SK-N-SH (cell line): ENCODE measurements at places on chromosomes 11 and 22. TPM values are rescaled to one million over a fixed set of nuclear protein-coding genes. Genes with fewer than 3 reads are reported as not detected.

Gene OR8D1
- not detected in 2 replicates for polyA plus RNA-seq

Gene E2F8
- polyA plus RNA-seq, result 2.5 and 2.7 TPM in 2 replicates

Gene OOSP3
- polyA plus RNA-seq, result not detected in 2 replicates

Gene SEPTIN5
- polyA plus RNA-seq, result 10.4 and 14.0 TPM in 2 replicates

Gene VPREB1
- polyA plus RNA-seq, result not detected in 2 replicates

DNA sequence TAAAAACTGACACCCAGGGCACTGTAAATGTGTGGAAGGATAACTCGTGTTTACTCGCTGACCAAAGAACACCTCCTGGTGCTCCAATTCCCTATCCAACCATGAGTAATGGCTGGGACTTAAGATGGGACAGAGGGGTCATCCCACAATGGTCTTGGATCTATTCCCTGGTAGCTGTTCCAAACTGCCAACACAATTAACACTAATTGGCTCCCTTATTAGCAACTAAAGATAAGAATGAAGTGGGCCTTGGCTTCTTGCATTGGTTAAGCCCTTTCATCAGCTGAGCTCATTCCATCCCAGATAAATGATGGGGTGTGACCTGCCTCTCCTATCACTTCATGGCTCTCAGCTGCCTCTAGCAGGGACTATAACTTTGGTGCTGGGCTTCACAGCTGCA, 1.5 kb upstream of the SIK3 start:
- H3K4me1 ChIP-seq, result peaks cover 23% of the 10 kb centered on the region
- H3K27me3 ChIP-seq, result no peaks in the 10 kb centered on the region
- no peak for DNase-seq
- no peaks in the 10 kb centered on the region for H3K36me3 ChIP-seq

- H3K4me1 ChIP-seq, result peaks cover 43% of the 10 kb centered on the region
- no peak for DNase-seq
- no peaks in the 10 kb centered on the region for H3K36me3 ChIP-seq
- H3K27me3 ChIP-seq, result no peaks in the 10 kb centered on the region
Measured at GRCh38 chr11:128390246-128390645, 197.1 kb downstream of the ETS1 start.

- H3K4me3 ChIP-seq, result no peak overlapping the region
- DNase-seq, result no peak
- H3K27me3 ChIP-seq, result no peaks in the 10 kb centered on the region; the same call in 1 of the 2 replicates
- no peaks in the 10 kb centered on the region for H3K36me3 ChIP-seq
- peaks cover 3% of the 10 kb centered on the region; the same call in 1 of the 2 replicates for H3K4me1 ChIP-seq
Measured at GRCh38 chr22:36124666-36125065, 35.9 kb downstream of the APOL3 start.

GRCh38 chr22:31870890-31871289, 73.4 kb upstream of the YWHAH start:
- no peaks in the 10 kb centered on the region for H3K27me3 ChIP-seq
- no peak overlapping the region for H3K4me3 ChIP-seq
- H3K36me3 ChIP-seq, result peaks cover 17% of the 10 kb centered on the region; the same call in 1 of the 2 replicates
- peaks cover under 1% of the 10 kb centered on the region; the same call in 1 of the 2 replicates for H3K4me1 ChIP-seq

GRCh38 chr22:20429254-20430100, 8.1 kb downstream of the SCARF2 start:
- H3K36me3 ChIP-seq, result peaks cover 11% of the 10 kb centered on the region
- DNase-seq, result peak; percentile 74
- peaks cover 7% of the 10 kb centered on the region; the same call in 1 of the 2 replicates for H3K4me1 ChIP-seq
- no peak overlapping the region for H3K27ac ChIP-seq
- H3K4me3 ChIP-seq, result no peak overlapping the region

DNA sequence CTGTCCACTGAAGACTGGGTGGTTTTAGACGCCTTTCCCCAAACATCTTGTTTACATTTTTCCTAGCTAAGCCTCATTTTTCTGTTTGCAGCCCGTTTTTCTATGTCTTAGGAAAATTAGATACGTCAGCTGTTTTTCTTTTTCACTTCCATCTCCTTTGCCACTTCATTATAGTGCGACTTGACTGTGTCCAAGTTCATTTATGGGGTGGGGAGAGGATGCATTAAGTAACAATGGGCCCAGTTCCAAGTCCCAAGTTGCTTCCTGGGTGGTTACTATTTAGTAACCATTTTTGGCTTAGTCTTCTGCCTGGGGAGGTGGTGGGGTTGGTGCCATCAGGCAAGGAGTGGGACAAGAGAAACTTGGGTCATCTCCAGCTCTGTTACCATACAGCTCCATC, 83.0 kb downstream of the TRAF6 start:
- no peaks in the 10 kb centered on the region for H3K27me3 ChIP-seq
- H3K4me1 ChIP-seq, result no peaks in the 10 kb centered on the region
- no peak for DNase-seq
- no peaks in the 10 kb centered on the region for H3K36me3 ChIP-seq
- H3K27ac ChIP-seq, result no peak overlapping the region
